ENCODE measurements at places on chromosomes 1 and 21. TPM values are rescaled to one million over a fixed set of nuclear protein-coding genes. Genes with fewer than 3 reads are reported as not detected.

DNA sequence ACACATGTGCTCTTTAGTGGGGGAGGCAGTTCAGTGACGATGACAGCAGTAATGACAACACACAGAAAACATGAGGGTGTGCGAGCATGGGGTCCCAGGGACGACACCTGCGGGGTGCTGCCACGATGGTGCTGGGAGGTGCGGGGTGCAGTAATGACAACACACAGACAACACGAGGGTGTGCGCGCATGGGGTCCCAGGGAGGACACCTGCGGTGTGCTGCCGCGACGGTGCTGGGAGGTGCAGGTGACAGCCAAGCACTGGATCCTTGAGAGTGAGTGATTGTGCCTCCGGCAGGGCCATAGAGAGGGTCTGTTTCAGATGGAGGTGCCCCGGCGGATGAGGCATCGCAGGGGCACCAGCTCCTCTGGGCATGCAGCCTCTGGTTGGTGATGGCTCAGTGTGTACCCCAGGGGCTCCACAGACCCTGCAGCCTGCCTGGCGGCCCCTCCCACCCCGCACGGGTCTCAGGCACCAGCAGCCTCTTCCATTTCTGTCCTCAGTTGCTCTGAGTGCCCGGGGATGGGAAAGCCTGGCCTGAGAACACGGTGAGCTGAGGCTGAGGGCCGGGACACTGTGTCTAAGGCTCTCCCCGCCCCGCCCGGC, 191.7 kb upstream of the ARHGEF16 start:
- no peak for DNase-seq

DNA sequence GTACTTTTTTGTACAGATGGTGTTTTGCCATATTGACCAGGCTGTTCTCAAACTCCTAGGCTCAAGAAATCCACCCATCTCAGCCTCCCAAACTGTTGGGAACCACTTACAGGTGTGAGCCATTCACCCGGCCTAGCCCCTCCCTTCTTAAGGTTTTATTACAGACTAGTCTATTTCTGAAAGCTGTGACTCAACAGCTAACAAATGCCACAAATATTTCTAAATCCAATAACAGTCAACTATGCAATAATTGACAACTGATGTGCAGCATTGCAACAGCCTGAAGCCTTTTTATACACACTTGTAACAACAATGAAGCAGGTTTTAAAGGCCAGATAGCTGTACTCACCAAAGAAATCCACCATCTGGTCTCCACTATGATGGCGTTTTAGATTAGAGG, 51.4 kb downstream of the GRIK1 start:
- no peak for DNase-seq

- DNase-seq: peak; percentile 72
Observed at GRCh38 chr1:219293410-219293809, 119.7 kb downstream of the LYPLAL1 start.

DNA sequence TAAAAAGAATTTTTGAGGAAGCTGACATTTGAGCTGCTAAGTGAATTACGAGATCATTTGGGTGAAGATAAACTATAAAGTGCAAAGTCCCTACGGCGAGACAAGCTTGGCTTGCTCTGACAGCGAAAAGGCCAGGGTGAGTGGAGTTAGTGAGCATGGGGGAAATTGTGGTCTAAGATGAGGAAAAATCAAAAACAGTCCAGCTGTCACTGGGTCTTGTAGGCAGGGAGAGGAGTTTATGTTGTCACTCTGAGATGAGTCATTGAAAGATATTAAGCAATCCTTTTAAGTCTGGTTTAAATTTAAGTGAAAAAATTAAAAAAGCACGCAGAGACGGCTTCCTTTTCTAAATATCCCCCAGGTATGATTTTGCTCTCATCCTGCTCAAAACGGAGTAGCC, 601.9 kb downstream of the MRPL39 start:
- DNase-seq: no peak

DNA sequence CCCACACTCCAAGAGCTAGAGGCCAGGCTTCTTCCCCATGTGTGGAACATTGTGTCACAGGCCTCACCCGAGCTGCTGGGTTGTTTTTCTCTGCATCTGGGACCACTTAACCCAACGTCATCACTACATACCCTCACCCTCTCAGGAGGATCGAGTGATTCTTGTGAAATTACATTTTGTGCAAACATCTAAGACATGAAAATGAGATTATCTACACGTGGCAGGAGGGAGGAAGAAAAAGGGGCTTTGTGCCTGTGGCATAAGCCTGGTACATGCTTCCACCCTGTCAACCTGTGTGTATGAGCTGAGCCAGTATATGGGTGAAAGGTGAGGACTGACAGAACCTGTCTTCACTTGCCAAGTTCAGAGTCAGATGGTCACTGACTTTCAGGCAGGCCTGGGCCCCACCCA, 1.6 kb downstream of the CPT2 start:
- no peak for DNase-seq

GRCh38 chr1:8424539-8425116, 106.7 kb downstream of the SLC45A1 start:
- peak; percentile 55 for DNase-seq

- no peak for DNase-seq
Observed at GRCh38 chr1:63368131-63368530, 704 bp downstream of the ALG6 start.

The PGLYRP4 gene
- total RNA-seq: not detected

GRCh38 chr1:73800376-73800775, 397.6 kb downstream of the LRRIQ3 start:
- DNase-seq: no peak

The KRTAP26-1 gene
- not detected for total RNA-seq

DNA sequence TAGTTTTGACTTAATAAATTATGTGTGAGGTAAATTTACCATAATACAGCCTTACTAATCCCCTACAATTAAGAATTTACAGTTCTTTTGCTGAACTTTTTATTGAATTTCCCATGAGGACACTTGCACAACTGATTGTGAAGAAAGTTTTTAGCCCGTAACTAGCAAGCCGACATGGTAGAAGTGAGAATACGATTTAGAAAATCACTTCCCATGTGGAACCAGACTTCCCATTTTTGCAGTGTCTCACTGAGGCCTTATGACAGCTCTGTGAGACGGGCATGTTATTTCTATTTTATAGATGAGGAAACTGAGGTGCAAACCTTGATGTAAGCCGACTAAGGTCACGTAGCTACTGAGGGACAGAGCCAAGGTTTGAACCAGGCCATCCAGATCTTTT, 32.5 kb upstream of the LMO4 start:
- no peak for DNase-seq

DNA sequence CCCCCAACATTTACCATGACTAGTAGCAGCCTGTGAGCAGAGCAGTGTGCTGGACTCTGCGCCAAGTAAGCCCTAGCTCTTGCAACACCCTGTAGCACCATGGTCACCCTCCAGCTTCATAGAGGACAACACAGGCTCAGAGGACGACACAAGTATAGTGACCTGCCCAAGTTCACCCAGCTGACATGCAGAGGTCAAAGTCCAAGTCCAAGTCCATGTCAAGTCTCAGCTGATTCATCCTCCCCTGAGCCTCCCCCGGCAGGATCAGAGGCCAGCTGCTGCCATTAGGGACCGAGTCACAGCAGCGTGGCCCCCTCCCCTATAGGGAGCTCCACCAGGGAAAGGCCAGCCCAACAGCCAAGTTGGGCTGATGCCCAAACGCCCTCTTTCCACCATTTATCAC, 15.9 kb downstream of the SDC3 start:
- DNase-seq: no peak

- DNase-seq: no peak
Observed at GRCh38 chr1:172834609-172835008, 175.7 kb downstream of the FASLG start.

DNA sequence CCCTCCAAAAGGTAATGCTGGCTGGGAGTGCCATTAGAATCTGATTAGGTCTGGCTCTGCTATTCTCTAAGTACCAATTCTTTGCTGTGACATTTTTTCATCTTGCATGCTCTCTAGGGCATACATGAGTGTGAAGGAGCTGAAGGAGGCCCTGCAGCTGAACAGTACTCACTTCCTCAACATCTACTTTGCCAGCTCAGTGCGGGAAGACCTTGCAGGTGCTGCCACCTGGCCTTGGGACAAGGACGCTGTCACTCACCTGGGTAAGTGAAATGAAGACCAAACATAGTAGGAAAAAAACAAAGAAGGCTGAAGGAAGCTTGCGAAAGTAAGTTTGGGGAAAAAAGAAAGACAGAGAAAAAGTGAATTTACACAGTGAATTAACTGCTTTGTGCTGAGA, 207.9 kb downstream of the PAPPA2 start:
- DNase-seq: no peak

DNA sequence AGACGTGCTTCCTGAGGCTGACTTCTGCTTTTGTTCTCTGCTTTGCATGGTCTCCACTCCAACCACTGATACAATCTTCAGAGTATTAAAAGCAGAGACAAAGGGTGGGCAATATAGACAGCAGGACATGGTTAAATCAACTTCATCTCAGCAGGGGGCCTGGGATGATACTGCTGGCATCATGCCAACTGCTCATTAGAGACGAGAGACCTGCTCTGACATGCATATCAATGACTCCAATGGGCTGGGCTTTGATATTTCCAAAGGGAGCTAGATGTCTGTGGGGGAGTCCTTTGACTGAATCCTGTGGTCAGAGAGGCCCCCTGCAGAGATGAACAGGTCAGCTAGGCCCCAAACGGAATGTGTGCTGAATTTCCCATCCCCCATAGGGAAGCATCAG, 106.6 kb downstream of the ACTL8 start:
- DNase-seq: no peak

The KRTAP19-1 gene
- not detected for total RNA-seq

- DNase-seq: peak; percentile 38
Observed at GRCh38 chr1:228081578-228082213, 812 bp upstream of the ARF1 start.

The RIPK4 gene
- 10.5 TPM for total RNA-seq

The SPRR5 gene
- not detected for total RNA-seq

DNA sequence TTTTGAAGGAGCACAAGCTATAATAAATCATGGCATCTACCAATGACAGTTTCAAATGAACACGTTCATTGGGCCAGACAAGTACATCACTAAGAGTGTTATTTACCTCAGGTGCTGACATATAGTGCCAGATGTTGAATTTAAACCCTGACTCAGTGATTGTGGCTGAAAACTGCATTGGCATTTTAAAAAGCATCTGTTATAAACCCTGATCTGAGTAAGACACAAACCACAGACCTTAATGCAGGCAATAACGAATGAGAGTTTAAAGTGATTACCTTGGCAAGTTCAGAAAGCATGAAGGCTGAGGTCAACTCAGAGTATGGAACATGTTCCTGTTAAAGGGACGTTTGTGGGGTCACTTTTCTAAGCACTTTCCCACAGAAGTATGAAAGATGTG, 865.1 kb upstream of the TMPRSS15 start:
- no peak for DNase-seq

DNA sequence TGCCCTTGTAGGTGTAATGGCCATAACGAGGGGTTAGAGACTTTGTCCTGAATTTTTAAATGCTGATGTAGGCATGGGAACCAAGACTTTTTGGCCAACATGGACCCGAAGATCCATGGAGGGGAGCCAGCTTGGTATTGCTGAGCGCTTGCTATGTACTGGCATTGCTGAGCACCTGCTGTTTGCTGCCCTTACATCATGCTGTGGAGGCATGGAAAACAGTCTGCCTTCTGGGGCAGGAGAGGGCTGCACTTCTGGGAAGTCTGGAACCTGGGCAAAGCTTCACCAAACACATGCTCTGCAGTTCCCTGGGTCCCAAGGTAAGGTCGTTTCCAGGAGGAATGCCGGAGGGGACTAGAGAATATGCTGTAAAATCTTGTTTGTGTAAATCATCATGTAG, 86.3 kb upstream of the CNIH3 start:
- no peak for DNase-seq

The GFI1 gene
- 1.3 TPM for total RNA-seq

DNA sequence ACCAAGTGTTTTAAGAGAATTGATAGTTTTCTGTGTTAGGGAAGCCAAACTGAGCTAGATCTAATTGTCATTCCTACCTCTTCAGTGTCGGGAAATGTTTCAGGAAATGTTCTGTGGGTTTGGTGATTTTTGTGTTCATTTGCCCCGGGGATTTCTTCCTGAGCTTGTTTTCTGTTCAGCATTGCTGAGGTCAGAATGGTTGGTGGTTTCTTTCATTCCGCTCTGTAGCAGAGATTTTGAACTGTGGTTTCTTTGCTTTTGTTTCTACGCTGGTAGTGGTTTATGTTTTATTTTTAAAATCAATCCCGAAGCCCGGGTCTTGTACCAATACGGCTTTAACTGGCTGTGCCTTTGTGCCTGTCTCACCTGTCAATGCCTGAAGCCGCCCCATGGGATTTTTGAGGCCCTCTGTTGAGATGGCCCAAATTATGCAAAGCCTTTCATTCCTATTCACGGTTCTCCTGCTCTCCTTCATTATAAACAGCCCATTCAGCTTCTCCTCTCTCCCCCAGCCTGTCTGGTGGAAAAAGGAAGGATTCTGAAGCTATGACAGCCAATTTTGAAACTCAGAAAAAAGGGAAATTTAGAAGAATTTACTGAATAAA, 417.2 kb upstream of the KAZN start:
- DNase-seq: no peak

- no peak for DNase-seq
Observed at GRCh38 chr1:17080880-17081279, 27.0 kb upstream of the SDHB start.

The ECM1 gene
- total RNA-seq: 65.2 TPM

Measured in left lung (tissue), 14 donors.